ENCODE measurements at places on chromosomes 7 and 10.

DNA sequence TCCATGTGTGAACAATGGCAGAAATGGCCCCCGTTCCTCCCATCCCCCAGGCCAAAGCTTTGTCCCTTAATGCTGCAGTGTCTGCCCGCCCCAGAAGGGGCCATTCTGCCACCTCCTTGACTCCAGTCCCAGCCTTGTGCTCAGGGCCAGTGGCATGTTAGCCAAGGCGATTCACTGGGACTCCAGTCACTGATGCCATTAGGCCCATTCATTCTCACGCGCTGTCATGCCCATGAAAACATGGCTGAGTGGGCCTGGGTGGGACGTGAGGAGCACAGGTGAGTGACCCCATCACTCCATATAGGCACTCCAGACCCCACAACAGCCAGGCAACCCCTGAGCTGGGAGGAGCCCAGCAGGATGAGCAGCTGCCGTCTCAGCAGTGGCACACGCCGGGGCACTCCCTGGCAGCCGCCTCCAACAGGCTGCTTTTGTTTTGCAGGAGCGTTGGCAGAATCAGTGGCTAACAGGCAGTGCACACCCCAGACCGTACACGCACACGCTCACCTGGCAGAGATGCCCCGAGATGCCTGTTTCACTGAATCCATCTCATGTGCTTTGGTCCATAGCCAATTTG, 79.5 kb downstream of the TCERG1L start:
- DNase-seq: no peak

DNA sequence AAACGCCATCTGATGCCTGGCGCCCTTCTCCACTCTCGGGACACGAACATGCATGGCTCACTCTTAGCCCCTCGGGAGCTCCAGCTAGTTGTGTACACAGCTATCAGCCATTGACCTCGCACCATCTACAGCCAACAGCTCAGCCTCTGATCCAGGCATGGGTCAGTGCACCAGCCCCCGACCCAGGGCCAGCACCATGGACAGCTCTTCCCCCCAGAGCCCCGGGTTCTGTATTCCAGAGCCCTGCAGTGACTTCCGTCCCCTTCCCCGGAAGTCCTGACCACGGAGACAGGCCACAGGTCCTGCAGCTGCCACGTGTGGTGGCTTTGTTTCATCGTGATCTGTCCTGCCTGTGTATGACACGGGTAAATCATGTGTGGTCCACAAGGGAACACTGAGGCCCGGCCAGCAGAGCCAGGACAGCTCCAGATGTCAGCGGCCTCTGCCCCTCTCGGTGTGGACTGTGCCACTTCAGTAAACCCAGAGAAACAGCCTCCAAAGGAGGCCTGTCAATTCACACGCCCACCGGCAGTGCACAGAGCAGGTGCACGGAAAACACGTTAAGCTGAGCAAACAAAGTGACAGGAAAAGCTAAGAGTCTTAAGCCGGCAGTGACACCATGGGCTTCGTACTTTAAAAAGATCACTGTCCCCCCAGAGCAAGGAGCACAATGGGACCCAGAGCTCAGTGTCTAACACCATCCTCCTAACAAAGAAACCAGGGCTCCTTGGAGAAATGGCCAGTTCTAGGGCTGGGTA, 13.0 kb downstream of the STK32C start:
- DNase-seq: no peak

- no peak for DNase-seq
Measured at GRCh38 chr7:113752689-113753088, 166.1 kb downstream of the PPP1R3A start.

DNA sequence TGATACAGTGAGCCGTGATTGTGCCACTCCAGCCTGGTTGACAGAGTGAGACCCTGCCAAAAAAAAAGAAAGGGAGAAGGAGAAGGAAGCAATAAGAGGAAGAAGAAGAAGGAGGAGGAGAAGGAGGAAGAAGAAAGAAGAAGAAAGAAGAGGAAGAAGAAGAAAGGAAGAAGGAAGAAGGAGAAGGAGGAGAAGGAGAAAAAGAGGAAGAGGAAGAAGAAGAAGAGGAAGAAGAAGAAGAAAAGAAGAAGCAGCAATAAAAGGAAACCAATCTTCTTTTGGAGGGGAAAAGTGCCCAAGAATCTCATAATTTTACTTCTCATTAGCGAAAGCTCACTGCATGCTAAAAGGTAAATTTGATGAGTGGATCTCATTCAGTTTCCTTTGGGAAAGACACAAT, 85.7 kb upstream of the GLCCI1 start:
- DNase-seq: no peak
